ENCODE measurements at places on chromosomes 6 and 20.

DNA sequence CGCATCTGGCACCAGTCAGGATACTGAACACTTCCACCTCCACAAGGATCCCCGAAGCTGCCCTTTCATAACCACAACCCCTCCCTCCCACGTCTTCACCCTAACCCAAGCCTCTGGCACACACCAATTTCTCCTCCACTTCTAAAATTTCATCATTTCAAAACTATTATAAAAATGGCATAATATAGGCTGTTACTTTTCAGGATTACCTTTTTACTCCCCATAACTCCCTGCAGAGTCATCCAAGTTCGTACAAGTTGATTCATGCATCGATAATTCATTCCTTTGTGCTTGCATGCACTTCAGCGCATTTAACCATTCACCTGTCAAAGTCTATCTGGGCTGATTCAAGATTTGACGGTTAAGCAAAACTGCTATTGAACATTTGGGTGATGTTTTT is 30.6 kb upstream of the LY86 start:
- DNase-seq = no peak

DNA sequence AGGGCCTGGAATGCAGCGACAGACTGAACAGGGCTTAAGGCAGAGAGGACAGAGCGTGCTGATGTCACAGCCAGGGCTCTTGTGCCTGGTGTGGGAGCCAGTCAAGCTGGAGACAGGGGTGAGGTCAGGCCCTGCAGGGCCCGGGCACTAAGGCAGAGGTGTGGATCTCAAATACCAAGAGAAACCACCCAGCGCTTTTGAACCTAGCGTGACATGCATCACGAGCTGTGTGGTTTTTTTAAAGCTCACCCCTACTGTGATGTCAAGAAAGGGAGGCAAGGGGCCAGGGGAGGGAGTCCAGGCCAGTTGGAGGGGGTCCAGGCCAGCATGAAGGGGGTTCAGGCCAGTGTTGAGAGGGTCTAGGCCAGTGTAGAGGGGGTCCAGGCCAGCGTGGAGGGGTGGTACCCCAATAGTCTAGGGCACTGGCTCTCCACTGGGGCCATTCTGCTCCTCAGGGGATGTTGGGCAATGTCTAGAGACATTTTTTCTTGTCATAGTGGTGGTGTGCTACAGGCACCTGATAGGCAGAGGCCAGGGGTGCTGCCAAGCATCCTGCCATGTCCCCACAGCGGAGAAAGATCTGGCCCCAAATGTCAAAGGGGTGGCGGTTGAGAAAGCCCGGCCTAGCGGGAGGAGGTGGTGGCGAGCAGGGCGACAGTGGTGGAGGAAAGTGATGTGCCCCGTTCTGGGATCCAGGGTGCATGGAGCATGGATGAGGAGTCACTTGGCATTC is 42.6 kb downstream of the RBM38 start:
- DNase-seq = peak; percentile 51

DNA sequence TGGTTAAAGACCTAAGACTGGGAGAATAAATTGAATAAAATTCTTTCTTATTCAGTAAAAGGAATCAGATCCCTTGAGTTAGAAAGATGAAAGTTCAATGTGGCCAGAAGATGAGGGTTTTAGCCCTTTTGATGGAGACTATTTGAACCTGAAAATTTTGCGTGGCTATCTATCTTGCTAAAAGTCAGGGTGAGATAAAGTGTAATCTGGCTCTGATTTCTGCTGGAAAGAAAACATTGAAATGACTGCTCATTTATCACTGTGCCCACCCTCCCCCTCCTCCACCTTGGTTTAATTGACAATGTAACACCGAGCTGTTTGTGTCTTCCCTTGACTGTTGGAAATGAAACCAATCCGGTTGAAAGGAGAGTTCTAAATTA is 32.9 kb upstream of the TCF21 start:
- DNase-seq = no peak

- no peak for DNase-seq
Observed at GRCh38 chr6:136210398-136211165, 39.5 kb downstream of the MTFR2 start.

GRCh38 chr6:16741112-16742016 is 19.9 kb downstream of the ATXN1 start:
- peak; percentile 39 for DNase-seq

- DNase-seq = no peak
Observed at GRCh38 chr6:125082908-125083683, 70.5 kb upstream of the TPD52L1 start.

DNA sequence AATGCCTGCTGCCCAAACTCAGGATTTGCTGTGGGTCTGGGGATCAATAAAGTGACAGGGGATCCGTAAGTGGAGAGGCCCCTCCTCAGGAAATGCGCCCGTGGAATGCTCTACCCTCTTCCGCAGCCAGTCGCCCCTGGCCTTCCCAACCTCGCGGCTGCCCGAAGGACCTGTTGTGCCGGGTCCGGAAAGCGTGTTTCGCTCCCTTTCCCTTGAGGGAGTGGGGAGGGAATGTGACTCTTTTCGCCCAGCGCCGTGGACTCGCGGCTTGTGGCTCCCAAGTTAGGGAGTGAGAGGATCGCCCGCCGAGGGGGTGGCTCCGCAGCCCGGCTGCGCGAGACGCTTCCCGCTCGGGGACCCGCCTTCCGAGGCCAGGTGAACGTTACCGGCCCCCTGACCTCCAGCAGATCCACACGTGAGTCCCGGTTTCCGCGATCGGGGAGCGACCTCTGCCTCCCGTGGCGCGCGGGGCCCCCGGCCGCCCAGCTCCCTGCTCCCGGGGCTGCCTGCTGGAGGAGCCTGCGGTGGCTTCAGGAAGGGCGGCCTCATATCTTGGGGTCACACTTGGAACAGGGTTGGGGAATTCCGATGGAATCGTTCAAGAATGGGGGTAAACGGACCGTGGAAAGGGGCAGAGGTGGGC is 666 bp downstream of the TPD52L1 start:
- DNase-seq = no peak

GRCh38 chr6:144311361-144311760 is 26.2 kb downstream of the UTRN start:
- no peak for DNase-seq

- DNase-seq = no peak
Observed at GRCh38 chr20:62605236-62605943, 36.9 kb upstream of the SLCO4A1 start.

GRCh38 chr20:5430670-5431069 is 113.9 kb upstream of the PROKR2 start:
- no peak for DNase-seq

GRCh38 chr6:105633814-105634213 is 230.9 kb upstream of the PREP start:
- no peak for DNase-seq

DNA sequence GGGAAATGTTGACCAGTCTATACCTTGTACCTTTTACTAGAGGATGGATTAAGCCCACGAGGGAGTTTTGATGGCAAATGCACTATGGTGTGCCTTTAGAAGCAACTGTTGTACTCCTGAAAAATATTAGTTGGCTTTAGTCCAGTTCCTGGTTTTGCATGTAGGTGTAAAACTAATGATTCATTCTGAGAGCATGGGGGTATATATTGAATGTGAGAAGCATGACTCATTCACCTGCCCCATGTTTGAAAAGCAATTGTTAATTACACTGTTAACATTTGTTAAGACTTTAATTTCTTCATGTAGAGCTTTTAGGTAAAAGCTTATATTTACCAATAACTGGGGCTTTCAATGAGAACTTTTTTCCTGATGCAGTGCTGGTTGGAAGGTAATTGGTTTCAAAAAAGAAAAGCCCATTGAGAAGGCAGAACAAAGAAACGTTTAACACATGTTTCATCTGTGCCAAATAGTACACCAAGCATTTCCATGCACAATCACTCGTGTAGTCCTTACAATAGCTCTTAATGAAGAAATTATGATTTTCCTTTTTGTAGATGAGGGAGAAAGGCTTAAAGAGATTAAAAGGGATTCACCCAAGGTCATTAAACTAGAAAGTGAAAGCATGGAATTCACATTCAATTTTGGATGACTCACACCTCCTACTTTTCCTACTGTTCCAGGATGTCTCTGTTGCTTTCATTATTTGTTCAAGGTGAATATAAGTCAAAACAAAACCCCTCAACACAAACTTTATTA is 134.1 kb downstream of the CCDC170 start:
- no peak for DNase-seq

DNA sequence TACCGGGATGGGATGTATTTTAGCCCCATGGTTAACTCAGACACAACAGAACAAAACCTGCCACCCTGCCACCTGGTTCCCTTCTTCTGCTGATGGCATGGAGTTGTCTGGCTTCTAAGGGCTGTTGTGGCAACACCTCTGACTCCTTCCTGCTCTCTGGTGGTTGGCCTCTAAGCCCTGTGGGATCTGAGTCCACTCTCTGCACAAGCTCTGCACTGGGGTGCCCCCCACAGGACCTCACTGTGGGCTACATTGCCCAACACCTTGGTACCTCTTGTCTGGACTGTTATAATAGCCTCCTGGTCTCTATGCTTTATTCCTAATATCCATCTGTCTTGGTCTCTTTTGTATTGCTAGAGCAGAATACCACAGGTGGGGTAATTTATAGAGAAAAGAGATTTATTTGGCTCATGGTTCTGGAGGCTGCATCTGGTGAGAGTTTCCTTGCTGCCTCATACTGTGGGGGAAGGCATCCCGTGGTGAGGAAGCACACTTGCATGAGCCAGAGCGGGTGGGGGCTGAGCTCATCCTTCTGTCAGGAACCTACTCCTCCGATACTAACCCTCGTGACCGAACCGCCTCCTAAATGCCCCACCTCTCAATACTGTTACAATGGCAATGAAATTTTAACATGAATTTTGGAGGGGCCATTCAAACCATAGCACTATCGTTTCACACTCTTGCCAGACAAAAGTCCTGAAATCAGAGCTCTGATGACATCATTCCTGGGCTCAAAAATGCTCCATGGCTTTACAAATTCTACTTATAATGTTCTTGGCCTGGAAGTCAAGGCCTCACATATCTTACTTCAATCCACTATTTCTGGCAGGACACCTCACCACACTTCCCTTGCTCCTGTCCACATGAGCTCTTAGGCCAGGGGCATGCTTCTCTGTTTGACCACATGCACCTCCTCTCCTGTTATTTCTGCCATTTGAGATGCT is 127.2 kb downstream of the PAX1 start:
- no peak for DNase-seq

GRCh38 chr6:27066802-27067201 is 180.7 kb upstream of the PRSS16 start:
- no peak for DNase-seq

DNA sequence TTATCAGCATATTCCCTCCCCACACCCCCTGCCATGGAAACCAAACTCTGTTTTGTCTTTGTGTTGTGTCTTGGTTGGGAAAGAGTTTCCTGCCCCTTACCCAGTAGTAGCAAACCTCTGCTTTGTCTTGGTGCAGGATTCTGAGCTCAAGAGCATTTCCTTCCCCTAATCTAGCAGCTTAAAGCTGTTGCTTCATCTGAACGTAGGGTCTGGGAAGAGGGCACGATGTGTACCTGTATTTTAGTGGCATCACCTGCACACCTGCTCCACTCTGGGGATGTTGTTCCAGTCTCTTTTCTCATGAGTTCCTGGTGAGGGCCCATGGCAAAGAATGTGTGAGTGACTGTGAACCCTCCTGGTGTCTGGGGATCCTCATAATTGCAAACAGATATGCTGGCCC is 164.7 kb downstream of the SCP2D1 start:
- no peak for DNase-seq

GRCh38 chr6:131065112-131065823 is 2.2 kb upstream of the EPB41L2 start:
- DNase-seq = no peak

- DNase-seq = no peak
Observed at GRCh38 chr6:113487489-113488058, 369.6 kb upstream of the MARCKS start.

GRCh38 chr6:142387997-142388815 is 86.4 kb downstream of the ADGRG6 start:
- peak; percentile 26 for DNase-seq

DNA sequence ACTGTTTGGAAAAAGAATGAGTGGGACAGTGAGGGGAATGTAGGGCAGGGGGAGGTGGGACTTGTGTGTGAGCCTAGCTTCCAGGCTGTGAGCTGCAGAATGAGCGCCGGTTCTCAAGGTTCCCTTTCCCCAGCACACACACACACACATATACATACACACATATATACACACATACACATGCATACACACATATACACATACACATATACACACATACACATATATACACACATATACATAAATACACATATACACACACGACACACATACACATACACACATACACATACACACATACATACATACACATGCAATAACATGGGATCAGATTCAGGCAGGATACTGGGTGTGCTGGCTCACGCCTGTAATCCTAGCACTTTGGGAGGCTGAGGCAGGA is 66.5 kb downstream of the CNBD2 start:
- DNase-seq = no peak

GRCh38 chr20:61328911-61329558 is 77.0 kb downstream of the CDH4 start:
- DNase-seq = no peak

DNA sequence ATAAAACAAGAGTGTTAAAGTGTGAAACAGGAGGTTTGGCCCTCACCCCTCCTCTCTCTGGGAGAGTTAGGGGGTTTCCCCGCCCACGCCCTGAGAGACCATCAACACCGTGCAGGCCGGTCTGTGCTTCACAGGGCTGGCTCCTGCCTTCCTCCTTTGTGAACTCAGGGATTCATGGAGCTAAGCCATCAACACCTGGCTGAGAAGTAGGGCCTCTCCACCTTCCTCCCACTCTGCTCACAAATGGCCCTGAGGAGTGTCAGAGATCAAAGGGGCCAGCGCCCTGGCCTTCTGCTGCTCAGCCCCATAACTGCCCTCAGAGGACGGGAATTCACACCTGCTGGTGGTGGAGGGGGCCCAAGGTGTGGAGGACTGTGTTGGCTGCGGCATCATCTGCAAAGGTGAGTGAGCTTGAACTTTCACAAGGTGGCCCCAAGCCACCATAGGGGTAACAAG is 88.6 kb downstream of the PSMB1 start:
- peak; percentile 26 for DNase-seq

GRCh38 chr6:100719883-100720682 is 161.0 kb downstream of the ASCC3 start:
- peak; percentile 24 for DNase-seq

- no peak for DNase-seq
Observed at GRCh38 chr20:20621195-20621594, 91.2 kb downstream of the RALGAPA2 start.

DNA sequence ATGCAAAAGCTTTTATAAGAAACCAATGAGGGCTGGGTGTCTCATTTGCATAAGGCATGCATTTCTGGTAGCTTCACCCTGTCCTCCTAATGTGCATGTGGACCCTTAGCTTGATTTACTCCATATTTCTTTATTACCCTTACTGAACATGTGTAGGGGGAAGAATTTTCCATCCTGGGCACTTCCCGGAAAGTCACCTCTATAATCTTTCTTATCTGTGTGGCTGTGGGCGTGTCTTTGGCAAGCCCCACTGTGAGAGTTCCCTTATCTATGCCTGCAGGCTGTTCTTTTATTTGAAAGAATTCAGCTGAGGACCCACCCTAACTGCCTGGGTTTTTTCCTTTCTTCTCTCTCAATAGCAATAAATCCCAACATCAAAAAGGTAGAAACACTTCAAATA is 627.8 kb downstream of the DOK5 start:
- no peak for DNase-seq

GRCh38 chr6:154370545-154370944 is 13.9 kb upstream of the IPCEF1 start:
- peak; percentile 31 for DNase-seq

- DNase-seq = peak; percentile 55
Observed at GRCh38 chr6:134436281-134436815, 118.4 kb upstream of the SGK1 start.

GRCh38 chr20:16476032-16476431 is 97.2 kb downstream of the KIF16B start:
- DNase-seq = peak; percentile 36

Measured in CD4-positive, alpha-beta T cell treated with Interleukin-17A for 1 hour (primary cell).